ENCODE measurements at places on chromosomes 13 and 19.

DNA sequence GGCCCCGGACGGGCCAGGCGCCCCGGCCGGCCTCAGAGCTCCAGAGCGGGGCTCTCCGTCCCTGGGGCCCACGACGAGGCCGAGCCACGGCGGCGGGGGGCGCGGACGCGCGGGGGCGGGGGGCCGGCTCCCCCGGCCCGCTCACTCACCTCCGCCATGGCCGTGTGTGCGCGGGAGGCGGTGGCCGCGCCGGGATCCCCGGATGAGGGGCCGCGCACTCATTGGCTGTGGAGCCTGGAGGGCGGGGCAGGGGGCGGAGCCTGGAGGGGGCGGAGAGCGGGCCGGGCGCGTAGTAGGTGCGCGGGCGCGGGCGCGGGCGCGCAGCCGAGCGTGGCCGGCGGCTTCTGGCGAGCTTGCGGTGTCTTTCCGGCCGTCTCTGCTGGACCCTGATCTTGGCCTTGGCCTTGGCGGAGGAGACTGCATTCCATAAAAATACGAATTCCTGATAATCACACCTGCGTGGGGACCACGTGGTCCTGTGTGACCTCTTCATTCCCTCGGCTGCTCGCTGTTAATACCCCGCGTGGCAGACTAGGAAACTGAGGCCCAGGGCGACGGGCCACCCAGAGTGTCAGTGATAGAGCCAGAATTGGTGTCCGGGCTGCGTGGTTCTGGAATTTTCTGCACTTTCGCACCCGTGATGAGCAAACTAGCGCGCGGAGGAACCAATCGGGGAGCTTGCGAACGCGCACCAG, at the start of gene MIER2:
Gene MIER2, minus strand, starts transcription at position 172 of the 695 bp plus-strand sequence. Its CDS starts 14 bp downstream, at position 158.
- peak; percentile 100 for DNase-seq

DNA sequence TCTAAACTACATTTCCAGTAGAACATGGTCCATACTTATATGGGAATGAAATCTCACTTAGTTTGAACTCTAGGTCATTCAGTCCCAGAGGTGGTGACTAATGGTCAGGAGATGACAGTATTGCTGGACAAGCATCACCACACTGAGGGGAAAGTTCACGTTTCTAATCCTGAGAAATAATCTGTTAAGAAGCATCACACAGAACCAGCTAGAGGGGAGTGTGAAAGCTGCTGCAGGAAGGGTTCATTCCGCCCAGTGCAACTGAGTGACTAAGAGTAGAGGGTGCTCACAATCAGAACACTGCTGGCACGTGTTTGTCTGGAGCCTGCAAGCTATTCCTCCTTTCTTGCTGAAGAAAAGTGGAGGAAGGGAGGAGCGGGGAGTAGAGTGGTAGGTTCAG, 2.7 kb downstream of the COL4A1 start:
- no peak for DNase-seq

DNA sequence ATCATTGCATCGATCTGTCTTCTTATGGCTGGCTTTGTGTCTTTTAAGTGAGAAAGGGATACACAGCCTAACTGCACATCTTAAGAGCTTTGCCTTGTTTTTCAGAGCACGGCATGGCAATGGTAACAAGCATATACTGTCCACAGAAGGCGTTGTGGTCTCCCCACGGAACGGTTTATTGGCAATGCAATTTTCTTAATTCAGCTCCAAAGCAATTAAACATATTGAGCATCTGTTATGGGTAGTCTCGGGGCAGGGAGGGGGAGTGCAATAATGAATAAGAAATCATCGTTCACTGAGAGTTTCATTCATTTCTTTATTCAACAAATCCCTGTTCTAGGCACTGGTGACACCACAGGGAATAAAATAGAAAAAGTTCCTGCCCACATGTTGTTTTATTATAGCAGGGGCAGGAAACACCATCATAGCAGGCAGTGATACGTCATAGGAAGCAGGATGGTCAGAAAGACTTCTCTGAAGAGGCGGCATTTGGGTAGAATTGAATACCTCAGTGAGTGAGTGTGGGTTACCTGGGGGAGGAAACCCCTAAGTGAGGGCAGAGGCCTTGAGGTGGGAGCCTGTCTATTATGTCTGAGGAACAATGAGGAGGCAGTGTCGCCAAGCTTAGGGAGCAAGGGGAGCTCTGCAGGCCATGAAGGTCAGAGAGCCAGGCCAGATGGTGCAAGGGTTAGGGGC, 185.7 kb upstream of the KL start:
- DNase-seq = no peak

GRCh38 chr13:30463787-30464495, 1.8 kb downstream of the HMGB1 start:
- peak; percentile 59 for DNase-seq

GRCh38 chr13:95234242-95234641, 67.0 kb downstream of the ABCC4 start:
- no peak for DNase-seq

Data from GM03348 (cell line).